ENCODE measurements at places on chromosomes 12 and 14.

- no peak for DNase-seq
- H3K36me3 ChIP-seq: no peaks in the 10 kb centered on the region
- H3K4me1 ChIP-seq: peaks cover 8% of the 10 kb centered on the region
- H3K27me3 ChIP-seq: peaks cover 4% of the 10 kb centered on the region
These were observed 19.4 kb upstream of the NAA30 start for GRCh38 chr14:57371013-57371412.

DNA sequence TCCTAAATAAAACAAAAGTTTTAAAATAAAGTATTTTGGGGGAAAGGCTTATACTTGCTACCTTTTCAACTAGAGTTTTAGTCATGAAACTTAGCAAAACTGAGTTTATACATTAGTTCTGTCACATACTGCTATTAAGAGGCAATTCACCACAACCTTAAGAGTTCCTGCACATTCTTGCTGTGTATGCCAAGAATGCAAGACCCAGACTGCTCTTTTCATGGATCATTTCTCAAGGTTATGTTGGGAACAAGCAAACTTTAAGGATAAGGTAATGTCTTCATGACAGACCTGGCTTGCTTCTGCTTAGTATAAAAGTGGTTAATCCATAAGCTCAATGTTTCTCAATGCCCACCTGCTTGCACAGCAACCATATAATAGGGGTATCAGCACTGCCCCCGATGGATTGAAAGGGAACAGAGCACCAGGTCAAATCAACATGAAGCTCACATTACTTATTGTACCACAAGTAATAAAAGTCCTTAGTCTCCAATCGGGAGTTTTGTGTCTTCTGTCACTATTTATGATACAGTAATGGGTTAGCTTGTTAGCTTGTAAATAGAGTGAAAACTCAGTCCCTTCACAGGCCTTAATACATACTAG is 67.6 kb downstream of the KIF21A start:
- H3K36me3 ChIP-seq: no peaks in the 10 kb centered on the region
- H3K27ac ChIP-seq: no peak overlapping the region
- no peaks in the 10 kb centered on the region for H3K27me3 ChIP-seq
- H3K4me3 ChIP-seq: no peak overlapping the region

- H3K27me3 ChIP-seq: no peaks in the 10 kb centered on the region
- no peaks in the 10 kb centered on the region for H3K36me3 ChIP-seq
- no peak overlapping the region for H3K4me3 ChIP-seq
- no peak overlapping the region for H3K27ac ChIP-seq
- H3K4me1 ChIP-seq: peaks cover 14% of the 10 kb centered on the region
These were observed 2.9 kb upstream of the SBNO1 start for GRCh38 chr12:123367511-123367910.

DNA sequence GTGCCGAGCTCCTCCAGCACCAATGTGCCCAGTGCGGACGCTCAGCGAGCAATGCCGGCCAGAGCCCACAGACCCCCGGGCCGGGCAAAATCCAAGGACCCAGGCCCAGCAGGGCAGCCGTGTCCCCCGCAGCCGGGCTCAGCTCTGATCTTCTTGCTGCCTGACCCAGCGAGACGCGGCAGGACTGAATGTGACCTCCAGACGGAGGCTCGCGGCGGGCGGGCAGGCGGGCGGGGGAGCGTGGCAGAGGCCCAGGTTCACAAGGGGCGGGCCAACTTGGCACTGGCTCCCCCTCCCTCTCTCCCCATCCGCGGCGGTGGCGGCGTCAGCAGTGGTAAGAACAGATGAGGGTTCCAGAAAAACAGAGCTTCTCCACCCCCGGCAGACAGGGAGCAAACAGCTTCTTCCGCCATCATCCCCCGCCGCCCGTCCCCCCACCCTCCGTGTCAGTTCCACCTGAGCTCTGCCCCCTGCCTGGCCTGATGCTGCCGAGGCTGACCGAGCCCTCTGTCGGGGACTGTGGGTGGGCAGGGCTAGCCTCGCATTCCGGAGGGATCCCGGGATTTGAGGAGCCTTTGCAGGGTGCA is 94.3 kb downstream of the RFLNA start:
- no peaks in the 10 kb centered on the region for H3K27me3 ChIP-seq
- peaks cover 8% of the 10 kb centered on the region for H3K4me1 ChIP-seq
- H3K4me3 ChIP-seq: peak overlapping the region; percentile 65
- no peak for DNase-seq
- peaks cover 4% of the 10 kb centered on the region for H3K36me3 ChIP-seq

DNA sequence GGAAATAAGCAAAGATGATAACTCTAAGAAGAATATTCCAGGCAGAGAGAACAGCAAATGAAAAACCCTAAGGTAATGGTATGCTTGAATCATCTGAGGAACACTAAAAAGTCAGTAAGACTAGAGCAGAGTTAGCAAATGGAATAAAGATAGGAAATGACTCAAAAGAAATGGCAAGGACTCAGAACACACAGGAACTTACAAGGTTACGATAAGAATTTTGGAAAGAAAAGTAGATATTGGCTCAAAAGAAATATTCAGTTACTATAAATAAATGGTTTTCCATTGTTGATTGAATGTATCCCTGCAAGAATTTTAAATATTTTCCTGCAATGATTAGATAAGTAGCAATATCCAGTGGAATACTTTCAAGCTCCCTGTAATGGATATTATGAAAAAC is 705.8 kb downstream of the C12orf50 start:
- no peaks in the 10 kb centered on the region for H3K27me3 ChIP-seq
- H3K27ac ChIP-seq: no peak overlapping the region
- H3K36me3 ChIP-seq: no peaks in the 10 kb centered on the region
- H3K4me1 ChIP-seq: no peaks in the 10 kb centered on the region
- no peak for DNase-seq

- no peaks in the 10 kb centered on the region for H3K27me3 ChIP-seq
- H3K4me3 ChIP-seq: no peak overlapping the region
- H3K36me3 ChIP-seq: no peaks in the 10 kb centered on the region
- no peak for DNase-seq
- H3K27ac ChIP-seq: no peak overlapping the region
These were observed 89.8 kb downstream of the ACSS3 start for GRCh38 chr12:81167694-81168093.

DNA sequence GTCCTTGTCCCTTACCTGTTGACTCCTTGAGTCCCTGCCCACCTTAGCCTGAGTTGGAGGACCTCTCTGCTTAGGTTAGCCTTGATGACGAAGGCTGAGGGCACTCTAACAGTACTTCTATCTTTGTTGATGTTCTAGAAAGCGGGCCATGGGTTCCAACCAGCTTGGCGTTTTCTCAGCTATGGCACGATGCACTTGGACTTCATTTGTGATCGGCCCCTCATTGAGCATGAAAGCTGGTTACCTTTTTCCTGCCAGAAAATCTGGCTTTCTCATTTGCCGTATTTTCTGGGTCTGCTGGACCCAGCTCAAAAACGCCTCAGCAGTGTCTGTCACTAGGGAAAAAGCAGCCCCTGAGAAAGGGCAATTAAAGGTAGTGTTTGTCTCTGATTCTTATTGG is 290.8 kb downstream of the EMP1 start:
- H3K4me3 ChIP-seq: no peak overlapping the region
- no peaks in the 10 kb centered on the region for H3K36me3 ChIP-seq
- H3K4me1 ChIP-seq: no peaks in the 10 kb centered on the region
- H3K27me3 ChIP-seq: peaks cover 24% of the 10 kb centered on the region

GRCh38 chr12:74614426-74614825 is 76.8 kb downstream of the ATXN7L3B start:
- DNase-seq: no peak
- no peaks in the 10 kb centered on the region for H3K36me3 ChIP-seq
- no peak overlapping the region for H3K27ac ChIP-seq
- H3K4me1 ChIP-seq: no peaks in the 10 kb centered on the region

Data from type B pancreatic cell (in vitro differentiated cells).